ENCODE measurements at places on chromosomes 6 and 20. TPM values are rescaled to one million over a fixed set of nuclear protein-coding genes. Genes with fewer than 3 reads are reported as not detected.

TRAPPC3L gene
- total RNA-seq, result not detected

CALHM4 gene
- total RNA-seq, result not detected

SNPH gene
- 5.7 TPM for total RNA-seq

WFDC11 gene
- total RNA-seq, result not detected

GABRR1 gene
- not detected for total RNA-seq

ZNF337 gene
- total RNA-seq, result 12.1 TPM

ERVFRD-1 gene
- not detected for total RNA-seq

TBXT gene
- not detected for total RNA-seq

CCN5 gene
- not detected for total RNA-seq

GNAS gene
- 594 TPM for total RNA-seq

LY6G6F gene
- total RNA-seq, result not detected

RSPH3 gene
- 2.0 TPM for total RNA-seq

SAMD5 gene
- 1.8 TPM for total RNA-seq

FLRT3 gene
- 38.8 TPM for total RNA-seq

PDE10A gene
- total RNA-seq, result not detected

HLA-DRA gene
- total RNA-seq, result not detected

CABLES2 gene
- total RNA-seq, result 3.8 TPM

KCTD20 gene
- total RNA-seq, result 26.0 TPM

GSTA1 gene
- total RNA-seq, result not detected

HUS1B gene
- 0.55 TPM for total RNA-seq

DNAH8 gene
- total RNA-seq, result not detected

OXT gene
- total RNA-seq, result not detected

OLIG3 gene
- total RNA-seq, result not detected

IL20RA gene
- total RNA-seq, result 2.0 TPM

DDX43 gene
- total RNA-seq, result 1.6 TPM

BPIFB2 gene
- not detected for total RNA-seq

UBD gene
- total RNA-seq, result not detected

PPP1R3D gene
- 6.2 TPM for total RNA-seq

TDRD6 gene
- not detected for total RNA-seq

PHF20 gene
- total RNA-seq, result 21.2 TPM

MSH5 gene
- total RNA-seq, result 6.2 TPM

DDR1 gene
- total RNA-seq, result 283 TPM

SLCO4A1 gene
- 0.38 TPM for total RNA-seq

TAGAP gene
- not detected for total RNA-seq

PHACTR3 gene
- total RNA-seq, result 0.38 TPM

PLN gene
- not detected for total RNA-seq

C20orf202 gene
- total RNA-seq, result not detected

HMGCLL1 gene
- total RNA-seq, result 0.65 TPM

SMOC2 gene
- total RNA-seq, result not detected

OR2J3 gene
- total RNA-seq, result not detected

GRM1 gene
- not detected for total RNA-seq

Measured in hair follicular keratinocyte (primary cell).